ENCODE measurements at places on chromosomes 5 and 9.

- DNase-seq = no peak
These were observed 54.3 kb downstream of the NR3C1 start for GRCh38 chr5:143349177-143349576.

DNA sequence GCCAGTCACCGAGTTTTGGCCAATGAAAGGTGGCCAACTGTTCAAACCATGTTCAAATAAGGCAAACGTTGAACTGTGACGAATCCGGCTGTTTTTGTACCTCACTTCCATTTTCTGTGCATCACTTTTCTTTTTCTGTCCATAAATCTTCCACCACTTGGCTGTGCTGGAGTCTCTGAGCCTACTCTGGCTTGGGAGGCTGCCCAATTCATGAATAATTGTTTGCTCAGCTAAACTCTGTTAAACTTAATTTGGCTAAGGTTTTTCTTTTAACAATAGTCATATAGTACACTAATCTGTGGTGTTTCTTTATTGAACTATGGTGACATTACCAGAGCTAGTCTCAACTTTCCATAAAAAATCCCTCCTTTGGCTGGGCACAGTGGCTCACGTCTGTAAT lies 11.3 kb downstream of the NIM1K start:
- DNase-seq = no peak

- no peak for DNase-seq
These were observed 20.5 kb downstream of the SEMA4D start for GRCh38 chr9:89477384-89477783.

- DNase-seq = no peak
These were observed 652 bp upstream of the TMEM161B start for GRCh38 chr5:88269222-88269771.

DNA sequence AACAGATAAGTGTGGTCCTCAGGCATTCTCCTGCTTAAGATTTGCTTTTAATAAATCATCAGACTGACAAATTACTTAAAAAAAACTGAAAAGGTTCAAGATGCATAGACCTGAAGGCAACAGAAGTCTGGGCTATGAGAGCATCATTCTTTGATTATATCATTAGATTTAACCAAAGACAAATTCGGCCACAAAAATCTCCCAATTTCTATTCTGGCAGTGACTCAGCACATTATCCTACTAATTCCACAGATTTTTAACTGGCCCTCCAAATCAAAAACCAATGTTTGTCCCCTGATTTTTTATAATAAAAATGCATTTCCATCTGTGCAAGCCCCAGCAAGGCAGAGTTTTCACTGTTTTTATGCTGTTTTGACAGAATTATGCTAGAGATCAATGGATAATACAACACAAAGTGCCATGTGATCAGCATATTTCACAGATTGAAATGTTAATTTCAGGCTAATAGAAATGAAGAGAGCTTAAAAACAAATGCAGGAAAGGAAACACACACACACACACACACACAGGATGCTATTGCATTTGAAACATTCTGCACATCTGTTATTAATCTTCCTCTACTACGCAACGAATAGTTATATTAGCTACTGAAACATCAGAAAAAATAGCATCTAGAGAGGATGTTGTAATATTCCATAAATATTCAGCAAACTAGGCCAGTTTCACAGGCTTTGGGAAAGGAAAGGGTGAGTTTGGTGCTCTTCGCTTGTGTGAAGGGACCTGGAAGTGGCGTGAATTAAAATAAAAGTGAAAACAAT lies 177.6 kb upstream of the ST8SIA4 start:
- no peak for DNase-seq

- no peak for DNase-seq
These were observed 45.9 kb downstream of the CERT1 start for GRCh38 chr5:75465480-75465879.

DNA sequence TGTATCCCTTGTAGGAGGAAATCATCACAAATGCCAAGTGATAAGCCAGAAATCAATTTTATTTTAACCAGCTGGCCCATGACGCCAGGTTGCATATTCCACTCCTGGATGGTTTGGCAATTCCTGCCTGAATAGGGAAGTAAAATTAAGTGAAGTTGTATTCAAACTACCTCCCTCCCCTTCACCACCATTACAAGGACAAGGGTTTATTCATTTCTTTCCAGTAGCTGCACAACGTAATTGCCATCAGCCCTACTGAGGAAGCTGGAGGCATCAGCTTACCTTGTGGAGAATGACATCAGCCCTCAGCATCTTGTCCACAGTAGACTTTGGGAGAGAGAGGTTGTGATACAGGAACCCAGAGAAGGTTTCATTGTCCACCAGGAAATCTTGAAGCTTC lies 66.6 kb downstream of the ABCA1 start:
- DNase-seq = no peak

DNA sequence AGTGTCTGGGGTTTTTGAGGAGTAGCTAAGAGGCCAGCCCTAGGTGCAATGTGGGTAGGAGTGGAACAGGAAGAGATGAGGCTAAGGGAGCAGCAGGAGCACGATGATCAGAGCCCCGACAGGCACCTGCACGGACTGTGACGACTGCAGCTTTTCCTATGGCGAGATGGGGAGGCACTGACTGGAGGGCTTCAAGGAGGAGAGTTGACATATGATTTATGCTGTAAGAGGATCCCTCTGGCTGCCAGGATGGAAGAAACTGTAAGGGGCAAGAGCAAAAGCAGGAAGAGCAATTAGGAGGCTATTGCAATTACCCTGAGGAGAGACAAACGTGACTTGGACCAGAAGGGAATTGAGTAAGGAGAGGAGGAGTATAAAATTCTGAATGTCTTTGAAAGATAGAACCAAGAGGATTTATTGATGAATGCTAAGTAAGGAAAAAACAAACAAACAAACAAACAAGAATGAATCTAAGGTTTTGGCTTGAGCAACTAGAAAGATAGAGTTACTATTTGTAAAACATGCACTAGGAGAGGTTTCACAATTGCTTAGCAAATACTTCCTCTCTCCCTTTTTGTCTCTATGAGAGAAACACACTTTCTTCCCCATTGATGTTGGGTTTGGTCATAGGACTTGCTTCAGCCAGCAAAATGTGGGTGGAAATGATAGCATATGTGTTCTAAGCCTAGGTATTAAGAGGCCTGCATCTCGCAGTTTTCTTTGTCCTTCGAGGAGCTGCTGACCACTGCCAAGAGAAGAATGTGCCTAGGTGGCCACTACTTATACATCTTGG lies 32.9 kb downstream of the TRPC7 start:
- DNase-seq = no peak

DNA sequence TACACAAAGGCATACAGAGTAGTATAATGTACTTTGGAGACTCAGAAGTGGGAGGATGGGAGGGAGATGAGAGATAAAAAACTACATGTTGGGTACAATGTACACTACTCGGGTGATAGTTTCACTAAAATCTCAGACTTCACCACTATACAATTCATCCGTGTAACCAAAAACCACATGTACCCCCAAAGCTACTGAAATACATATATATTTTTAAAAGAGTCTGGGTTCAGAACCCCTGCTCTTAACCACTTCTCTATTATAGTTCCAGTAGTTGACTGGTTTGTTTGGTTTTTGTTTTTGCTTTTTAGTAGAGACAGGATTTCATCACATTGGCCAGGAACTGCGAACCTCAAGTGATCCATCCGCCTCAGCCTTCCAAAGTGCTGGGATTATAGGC lies 22.6 kb downstream of the SGTB start:
- DNase-seq = no peak
